ENCODE measurements at places on chromosomes 1 and 21.
A peak's percentile ranks its signal among the peaks of the same experiment; 100 is the strongest.

- DNase-seq: no peak
Measured at GRCh38 chr1:89201106-89201794, 2.5 kb upstream of the GBP4 start.

GRCh38 chr1:175268720-175269119 is 76.1 kb upstream of the KIAA0040 start:
- DNase-seq: no peak

- no peak for DNase-seq
Measured at GRCh38 chr1:16180291-16180824, 24.5 kb upstream of the EPHA2 start.

GRCh38 chr1:187001198-187001889 is 172.6 kb downstream of the PLA2G4A start:
- DNase-seq: no peak

DNA sequence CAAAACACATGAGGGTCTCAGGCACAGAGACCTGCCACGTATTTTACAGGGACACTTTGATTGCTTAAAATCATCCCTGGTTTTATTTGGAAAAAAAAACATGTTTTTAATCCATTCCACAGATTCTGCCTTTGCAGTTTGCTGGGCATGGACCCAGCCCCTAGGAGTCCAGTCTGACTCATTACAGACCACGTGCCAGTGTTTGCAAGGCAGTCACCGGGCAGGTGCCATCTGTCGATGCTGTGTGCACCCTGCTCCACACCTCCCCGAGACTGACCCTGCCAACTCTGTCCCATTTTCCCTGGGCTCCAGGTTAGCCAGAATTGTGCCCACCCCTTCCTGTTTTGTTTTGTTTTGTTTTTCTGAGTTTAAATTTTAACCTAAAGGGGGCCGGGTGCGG is 148.4 kb upstream of the TMEM51 start:
- DNase-seq: no peak

DNA sequence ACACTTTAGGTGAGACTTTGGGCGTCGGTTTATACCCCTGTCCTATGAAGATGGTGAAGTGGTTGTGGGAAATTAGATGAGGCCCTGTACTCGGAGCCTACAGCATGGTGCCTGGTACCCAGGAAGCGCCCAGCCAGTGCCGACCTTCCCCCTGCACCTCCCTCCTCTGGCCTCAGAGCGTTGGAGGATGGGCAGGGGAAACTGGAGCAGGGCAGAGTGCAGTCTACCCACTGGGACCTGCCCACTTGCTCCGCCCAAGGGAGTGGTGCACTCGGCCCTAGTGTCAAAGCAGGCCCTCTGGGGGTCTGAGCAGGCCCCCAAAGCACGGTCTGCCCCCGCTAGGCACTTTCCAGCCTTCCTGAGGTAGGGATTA is 13.0 kb upstream of the TTC22 start:
- no peak for DNase-seq

DNA sequence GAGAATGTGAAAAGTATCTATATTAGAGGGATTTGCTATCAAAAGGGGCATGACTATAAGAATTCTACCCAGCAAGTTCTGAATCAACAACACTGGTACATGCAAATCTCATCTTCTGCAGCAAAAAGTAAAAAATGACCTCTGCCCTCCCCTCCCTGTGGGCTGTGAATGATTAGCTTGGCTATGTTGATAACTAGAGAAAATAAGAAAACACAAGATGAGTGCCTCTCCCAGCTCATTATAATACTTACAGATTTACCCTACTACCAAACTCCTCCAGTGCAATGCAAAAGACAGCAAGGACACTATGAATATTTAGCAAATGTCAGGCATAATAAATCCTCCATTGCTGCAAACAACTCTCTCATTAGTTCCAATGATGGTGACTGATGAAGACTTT is 102.4 kb downstream of the SLC45A1 start:
- DNase-seq: no peak

DNA sequence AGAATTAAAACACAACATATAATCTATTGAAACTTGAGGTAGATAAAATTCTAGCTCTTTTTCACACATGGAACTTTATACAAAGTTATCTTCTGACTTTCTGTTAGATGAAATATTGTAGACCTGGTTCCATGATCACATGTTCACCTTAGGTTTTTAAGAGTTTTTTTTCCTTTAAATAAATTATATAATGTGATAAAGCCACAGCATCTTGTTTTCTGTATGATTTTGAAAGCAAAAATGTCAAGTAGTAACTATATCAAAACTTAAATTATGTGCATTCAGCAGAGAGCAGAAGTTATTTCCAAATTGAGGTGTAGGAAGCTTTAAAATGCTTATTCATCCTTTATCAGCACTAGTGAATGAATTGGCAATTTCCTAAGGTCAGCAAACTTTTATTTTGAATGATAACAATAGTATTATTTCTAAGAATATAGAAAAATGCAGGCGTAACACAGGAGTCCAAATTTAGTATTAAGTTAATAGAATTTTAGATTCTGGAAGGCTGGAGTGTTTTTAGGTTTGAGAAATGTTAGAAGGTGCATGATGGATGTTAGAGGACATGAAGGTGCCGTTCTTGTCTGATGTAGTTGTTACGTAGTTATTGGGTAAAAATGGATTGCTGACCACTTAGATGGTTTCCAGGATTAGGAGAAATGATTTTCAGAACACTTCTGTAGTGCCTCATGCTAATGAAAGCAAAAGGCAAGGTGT is 17.5 kb downstream of the BACH1 start:
- no peak for DNase-seq

GRCh38 chr1:59108481-59109317 is 188.2 kb upstream of the FGGY start:
- no peak for DNase-seq

DNA sequence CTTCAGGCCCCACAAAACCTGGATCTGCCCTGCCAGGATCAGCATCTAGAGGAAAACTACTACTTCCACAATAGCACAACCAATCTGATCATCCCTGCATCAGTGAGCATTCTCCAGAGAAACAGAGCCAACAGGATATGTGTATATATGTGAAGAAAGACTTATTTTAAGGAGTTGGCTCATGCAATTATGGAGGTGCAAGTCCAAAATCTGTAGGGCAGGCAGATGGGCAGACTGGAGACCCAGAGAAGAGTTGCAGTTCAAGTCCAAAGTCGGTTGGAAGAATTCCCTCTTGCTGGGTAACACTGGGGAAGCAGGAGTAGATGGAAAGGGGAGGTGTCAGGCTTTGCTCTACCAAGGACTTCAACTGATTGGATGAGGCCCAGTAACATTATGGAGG is 4.9 kb upstream of the HENMT1 start:
- DNase-seq: no peak

DNA sequence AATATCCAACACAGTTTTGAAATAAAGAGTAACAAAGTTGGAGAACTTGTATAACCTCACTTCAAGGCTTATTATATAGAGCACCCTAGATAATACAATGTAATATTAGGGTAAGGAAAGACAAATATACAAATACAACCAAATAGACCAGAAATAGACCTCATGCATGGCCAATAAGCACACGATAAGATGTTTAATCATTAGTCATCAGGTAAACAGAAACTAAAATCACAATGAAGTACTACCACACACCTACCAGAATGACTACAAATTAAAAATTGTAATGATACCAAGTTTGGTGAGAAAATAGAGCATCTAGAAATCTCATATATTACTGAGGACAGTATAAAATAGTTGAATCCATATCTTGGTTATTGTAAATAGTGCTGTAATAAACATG is 20.3 kb upstream of the CTTNBP2NL start:
- DNase-seq: no peak

- no peak for DNase-seq
Measured at GRCh38 chr1:20867847-20868246, 80.7 kb upstream of the HP1BP3 start.

DNA sequence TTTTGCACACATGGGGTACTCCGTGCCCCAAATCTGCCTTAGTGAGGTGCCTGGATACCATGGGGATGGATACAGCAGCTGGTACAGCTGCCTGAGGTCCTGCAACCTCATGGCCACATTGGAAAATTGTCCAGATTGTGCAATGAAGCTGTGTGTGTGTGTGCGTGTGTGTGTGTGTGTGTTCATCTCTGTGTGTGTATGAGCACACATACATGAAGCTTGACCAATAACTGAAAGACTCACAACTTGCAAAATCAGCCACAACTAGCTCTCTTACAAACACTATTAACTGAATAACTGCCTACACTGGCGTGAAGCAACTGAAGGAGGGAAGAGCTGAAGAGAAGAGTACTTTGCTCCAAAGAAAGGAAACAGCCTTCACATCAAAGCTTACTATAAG is 78.1 kb downstream of the ERG start:
- no peak for DNase-seq

DNA sequence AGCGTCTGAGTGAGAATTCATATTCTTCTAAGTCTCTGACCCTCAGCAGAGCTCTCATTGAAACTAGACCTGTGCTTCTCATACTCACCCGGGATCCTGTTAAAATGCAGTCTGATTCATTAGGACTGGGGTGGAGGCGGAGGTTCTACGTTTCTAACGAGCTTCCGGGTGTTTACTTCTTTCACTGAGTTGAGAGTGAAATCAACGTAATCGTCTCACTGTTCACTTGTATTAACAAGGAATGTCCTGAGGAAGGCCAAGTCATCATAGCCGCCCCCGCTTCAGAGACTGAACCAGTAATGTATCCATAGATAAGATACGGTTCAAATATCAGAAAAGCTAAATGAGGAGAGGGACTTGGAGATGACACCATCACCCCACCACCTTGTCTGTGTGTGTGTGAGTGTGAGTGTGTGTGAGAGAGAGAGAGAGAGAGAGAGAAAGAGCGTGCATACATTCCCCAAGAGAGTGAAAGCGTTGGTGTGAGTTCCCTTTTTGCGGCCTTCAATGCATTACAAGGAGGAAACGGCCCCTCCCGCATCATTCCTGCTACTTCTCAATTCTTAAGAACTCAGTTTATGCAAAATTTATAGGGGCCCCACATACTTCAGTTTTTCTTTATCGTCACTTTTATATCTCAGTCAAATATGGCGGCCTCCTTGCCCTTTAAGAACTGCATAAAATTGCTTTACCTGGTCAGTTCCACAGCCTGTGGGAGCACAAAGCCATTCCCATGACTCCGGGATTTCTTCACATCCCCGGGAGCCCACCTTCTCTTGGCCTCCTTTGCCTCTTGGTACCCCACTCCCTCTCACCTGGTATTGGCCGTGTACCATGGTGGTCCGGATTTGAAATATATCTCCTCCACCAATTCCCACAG is 19.8 kb downstream of the KMO start:
- peak; percentile 27 for DNase-seq

GRCh38 chr1:154751690-154752089 is 118.4 kb downstream of the KCNN3 start:
- DNase-seq: no peak

- no peak for DNase-seq
Measured at GRCh38 chr1:87144316-87144895, 184.3 kb upstream of the LMO4 start.

- no peak for DNase-seq
Measured at GRCh38 chr1:153888533-153888932, 34.2 kb downstream of the GATAD2B start.

- DNase-seq: no peak
Measured at GRCh38 chr21:29640080-29640508, 299.7 kb downstream of the GRIK1 start.

DNA sequence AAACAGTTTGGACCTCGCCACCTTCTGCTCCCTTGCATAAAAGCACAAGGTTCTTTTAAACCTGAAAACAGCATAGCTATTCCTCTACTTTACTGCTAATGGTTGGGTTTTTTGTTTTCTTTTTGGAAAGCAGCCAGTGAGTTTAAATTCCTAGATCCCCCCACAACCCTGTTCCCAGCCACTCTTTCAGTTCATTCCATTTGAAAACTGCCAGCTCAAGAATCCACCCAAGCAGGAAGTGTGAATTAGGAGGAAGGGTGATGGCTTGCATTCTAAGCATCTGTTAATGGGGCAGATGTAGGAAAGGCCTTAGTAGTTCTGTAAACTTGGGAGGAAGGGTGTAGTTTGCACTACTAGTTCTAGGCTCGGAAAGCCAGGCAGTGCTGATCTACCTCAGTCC is 172.9 kb upstream of the HOOK1 start:
- no peak for DNase-seq

- no peak for DNase-seq
Measured at GRCh38 chr1:106536741-106537140, 519.7 kb upstream of the PRMT6 start.

- no peak for DNase-seq
Measured at GRCh38 chr1:23400324-23401114, 24.0 kb downstream of the TCEA3 start.

- DNase-seq: no peak
Measured at GRCh38 chr1:204751883-204752687, 66.5 kb upstream of the LRRN2 start.

- no peak for DNase-seq
Measured at GRCh38 chr1:109327285-109327684, 20.5 kb upstream of the MYBPHL start.

- DNase-seq: no peak
Measured at GRCh38 chr1:196148367-196148970, 459.8 kb downstream of the KCNT2 start.

- DNase-seq: no peak
Measured at GRCh38 chr1:115063228-115063901, 25.9 kb downstream of the TSPAN2 start.

DNA sequence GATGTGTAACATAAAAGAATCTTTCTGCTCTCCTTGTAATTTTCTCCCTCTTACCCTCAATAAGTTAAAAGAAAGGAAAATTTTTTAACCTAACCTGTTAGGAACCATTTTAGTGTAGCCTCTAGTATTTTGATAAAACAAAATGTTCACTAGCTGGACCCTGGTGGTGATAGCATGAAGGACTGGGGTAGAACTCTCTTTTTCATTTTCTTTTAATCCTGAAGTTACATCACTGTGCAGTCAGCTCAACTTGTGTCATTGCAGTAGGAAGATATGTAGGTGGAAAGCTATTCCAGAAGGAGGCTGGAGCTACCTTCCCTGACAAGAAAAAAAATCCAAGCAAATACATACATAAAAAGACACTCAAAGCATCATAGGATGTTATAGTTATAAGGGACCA is 39.3 kb downstream of the NFIA start:
- DNase-seq: no peak

- no peak for DNase-seq
Measured at GRCh38 chr1:27109103-27109822, 45.7 kb downstream of the SLC9A1 start.

GRCh38 chr1:241635556-241636152 is 4.5 kb downstream of the CHML start:
- no peak for DNase-seq

DNA sequence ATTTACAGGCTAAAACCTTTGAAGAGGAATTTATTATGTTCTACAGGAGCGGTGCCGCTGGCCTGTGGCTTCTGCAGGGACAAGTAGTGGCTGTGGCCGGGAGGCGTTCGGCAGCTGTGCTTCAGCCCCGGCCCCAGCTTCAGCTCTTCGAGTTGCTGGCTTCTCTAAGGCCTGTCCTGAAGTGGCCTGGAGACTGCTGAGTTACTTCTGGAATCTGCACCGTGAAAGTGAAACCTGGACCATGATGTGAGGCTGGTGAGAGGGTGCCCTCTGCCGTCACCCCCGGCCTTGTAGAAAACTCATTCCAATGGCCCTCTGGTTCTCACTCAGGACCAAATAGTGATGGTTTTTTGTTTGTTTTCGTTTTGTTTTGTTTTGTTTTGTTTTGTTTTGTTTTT is 48.1 kb downstream of the PRKCZ start:
- DNase-seq: no peak

GRCh38 chr1:235979716-235980333 is 85.1 kb downstream of the NID1 start:
- DNase-seq: no peak

All from stimulated activated CD4-positive, alpha-beta T cell treated with anti-CD3 and anti-CD28 coated beads, TNF-alpha, amount 100 ng/mL, for 48 hours (primary cell).